Stimulated activated CD8-positive, alpha-beta memory T cell treated with anti-CD3 and anti-CD28 coated beads, Interleukin-15, amount 100 ng/mL, for 48 hours (primary cell): ENCODE measurements at places on chromosomes 12 and 14.

GRCh38 chr12:121892673-121893561 lies 4.3 kb downstream of the PSMD9 start:
- no peak for DNase-seq

GRCh38 chr12:104204690-104205480 lies 10.7 kb upstream of the TXNRD1 start:
- no peak for DNase-seq

- no peak for DNase-seq
These were observed 10.3 kb downstream of the ACVR1B start for GRCh38 chr12:51961834-51962233.

GRCh38 chr12:10184261-10184843 lies 5.5 kb downstream of the TMEM52B start:
- no peak for DNase-seq

DNA sequence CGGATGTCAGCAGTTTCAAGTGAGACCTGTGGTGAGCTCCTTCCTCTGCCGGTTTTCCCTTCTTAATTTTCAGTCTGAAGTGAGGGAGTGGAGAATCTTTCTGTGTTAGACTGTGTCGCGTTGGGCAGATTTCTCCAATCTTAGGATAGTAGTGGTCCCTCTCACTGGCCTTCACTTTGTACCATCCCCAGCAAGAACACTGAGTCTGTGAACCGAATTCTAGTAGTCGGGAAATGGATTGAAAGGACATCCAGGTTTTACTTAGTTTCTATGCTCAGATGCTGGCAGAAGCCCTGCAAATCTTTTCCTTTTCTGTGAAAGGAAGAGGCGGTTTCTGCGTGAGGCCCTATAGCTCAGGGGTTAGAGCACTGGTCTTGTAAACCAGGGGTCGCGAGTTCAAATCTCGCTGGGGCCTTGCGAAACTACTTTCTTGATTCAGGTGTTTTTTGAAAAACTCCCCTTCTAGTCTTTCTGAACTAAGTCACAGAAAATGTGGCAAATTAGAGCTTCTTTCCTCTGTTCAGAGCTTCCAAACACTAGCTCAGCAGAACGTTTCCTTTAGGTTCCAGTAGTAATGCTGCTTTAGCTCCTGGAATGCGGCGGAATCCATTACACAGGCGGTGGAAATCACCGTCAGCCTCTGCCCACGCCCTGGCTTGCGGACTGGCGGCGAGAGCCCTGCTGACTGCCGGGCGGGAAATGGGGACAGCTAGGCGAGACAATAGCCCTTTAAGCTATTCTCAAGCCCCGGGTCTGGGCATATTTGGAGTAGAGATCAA lies 2.8 kb upstream of the RNASE4 start:
- peak; percentile 79 for DNase-seq

DNA sequence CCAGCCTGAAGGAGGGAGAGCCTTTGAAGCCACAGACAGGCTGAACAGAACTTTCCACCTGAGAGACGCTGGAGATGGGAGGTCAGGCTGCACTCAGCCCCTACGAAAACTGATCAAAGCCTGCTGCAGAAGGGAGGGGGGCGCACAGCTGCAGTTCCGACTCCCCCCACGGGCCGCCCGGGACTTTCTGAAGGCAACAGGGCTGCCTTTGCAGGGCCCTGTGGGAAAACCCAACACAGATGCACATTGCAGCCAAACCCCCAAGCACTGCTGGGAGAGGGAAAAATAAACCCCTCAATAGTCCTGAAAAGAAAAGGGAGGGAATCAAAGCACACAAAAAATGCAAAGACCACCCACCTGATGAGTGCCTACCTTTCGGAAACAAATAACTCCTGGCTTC lies 290.6 kb downstream of the ZFP36L1 start:
- no peak for DNase-seq

DNA sequence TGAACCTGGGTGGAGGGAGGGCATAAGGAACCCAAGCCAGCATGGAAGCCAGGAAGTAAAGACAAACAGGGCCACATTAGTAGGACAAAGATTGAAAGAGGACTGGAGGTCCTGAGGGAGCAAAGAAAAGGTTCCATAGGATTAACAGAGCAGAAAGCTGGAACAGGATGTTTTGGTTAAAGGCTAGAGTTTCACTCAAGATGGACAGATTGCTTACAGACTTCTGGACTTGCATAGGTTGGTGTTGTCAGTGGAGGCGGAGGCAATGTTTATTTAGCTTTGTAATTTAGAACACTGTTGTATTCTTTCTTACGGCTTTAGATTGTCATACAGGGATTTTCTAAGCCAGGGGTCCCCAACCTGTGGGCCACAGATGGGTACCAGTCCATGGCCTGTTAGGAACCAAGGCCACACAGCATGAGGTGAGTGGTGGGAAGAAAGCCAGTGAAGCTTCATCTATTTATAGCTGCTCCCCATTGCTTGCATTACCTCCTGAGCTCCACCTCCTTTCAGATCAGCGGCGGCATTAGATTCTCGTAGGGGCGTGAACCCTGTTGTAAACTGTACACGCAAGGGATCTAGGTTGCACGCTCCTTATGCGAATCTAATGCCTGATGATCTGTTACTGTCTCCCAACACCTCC lies 31.3 kb downstream of the ZNF664 start:
- no peak for DNase-seq

- DNase-seq, result no peak
These were observed 104.6 kb downstream of the EGLN3 start for GRCh38 chr14:33846100-33846824.

DNA sequence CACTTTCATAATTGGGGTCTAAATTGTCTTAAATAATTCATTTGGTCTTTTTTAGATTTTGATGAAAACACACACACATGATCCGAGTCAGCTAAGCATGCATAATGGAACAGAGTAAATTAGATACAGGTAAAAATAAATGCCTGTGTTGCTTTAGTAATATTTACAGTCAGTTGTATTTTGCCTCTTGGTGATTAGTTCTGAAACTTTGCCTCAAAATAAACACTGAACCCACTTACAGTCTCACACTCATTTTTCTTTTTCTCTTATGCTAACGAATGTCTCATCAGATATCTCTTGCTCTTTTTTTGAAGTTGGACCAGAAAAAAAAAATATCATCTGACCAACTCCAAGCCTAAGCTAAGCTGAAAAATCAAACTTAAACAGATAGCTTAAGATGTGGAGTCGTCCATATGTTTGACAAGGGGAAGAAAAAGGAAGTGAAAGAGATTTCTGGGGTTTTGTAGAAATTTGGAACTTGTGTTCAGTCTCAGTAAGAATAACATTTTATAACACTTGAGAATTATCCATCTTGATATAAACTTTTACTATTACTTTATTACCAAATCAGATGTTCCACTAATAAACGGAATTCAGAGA lies 592.5 kb downstream of the RPL10L start:
- DNase-seq, result no peak

DNA sequence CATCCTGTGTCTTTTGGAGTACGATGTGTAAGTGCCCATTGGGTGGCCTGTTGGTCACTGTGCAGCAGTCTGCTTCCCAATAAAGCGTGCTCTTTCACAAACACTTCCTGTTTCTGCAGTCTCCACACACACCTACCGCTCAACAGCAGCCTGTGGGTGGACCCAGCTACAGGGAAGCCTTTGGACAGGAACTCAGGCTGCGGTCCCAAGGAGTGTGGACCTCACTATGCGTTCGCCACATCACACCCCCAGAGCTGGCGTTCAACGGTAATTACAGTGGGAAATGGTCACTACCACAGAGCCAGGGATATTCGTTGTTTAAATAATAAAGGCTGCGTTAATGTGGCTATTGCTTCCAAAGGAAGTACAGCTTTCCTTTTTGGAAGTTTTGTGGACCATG lies 16.2 kb downstream of the PSMC1 start:
- DNase-seq, result no peak

DNA sequence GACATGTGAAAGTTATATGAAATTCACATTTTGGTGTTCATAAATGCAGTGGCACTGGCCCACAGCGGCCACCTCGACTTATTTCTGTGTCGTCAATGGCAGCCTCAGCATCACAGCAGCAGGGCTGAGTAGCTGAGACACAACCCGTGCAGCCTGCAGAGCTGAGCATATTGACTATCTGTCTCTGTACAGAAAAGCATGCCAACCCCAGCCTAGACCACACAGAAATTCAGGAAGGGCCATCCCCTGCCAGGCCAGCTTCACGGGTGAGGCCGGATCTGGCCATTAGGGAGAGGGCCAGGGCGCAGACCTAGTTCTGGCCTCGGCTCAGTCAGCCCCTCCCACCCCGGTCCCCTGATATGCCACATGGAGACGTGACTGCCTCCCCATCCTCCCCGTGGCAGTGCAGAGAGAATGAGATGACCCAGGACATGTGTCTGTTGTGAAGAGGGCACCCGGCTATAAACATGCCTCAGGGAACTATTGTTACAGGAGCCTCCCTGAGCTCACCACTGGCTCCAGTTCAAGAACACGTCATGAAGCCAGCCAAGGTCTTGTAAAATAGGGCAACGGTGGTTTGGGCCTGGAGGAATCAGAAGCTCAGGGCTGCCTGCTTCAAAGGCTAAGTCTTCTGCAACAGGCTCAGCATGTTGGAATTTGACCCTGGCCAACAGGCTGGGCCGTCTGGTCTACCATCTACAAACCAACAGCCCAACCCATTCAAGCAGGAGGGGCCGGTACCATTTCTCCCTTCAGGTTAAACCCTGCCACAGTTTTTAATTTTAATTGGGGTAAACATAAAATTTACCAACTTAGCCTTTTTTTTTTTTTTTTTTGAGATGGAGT lies 25.5 kb downstream of the SCARB1 start:
- DNase-seq, result no peak

DNA sequence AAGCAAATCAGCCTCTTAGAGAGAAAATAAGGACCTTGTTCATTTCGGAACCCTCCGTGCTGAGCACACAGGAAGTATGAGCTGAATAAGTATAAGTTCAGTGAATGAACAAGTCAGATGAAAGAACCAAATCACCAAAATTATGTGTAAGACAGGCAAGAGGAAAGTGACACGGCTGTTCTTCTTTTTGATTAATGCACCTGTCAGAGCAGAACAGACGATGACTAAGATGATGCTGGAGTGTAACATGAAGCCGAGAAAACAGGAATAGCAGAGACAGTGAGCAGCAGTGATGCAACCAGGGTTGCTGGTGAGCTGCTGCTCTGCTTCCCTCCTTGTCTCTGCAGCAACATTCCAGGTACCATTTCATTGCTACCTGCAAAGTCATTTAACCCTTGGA lies 861.1 kb downstream of the GALC start:
- DNase-seq, result no peak

- no peak for DNase-seq
These were observed 1.4 kb downstream of the EGLN3 start for GRCh38 chr14:33949411-33949893.

GRCh38 chr14:81323093-81323492 lies 77.0 kb downstream of the STON2 start:
- DNase-seq, result no peak

DNA sequence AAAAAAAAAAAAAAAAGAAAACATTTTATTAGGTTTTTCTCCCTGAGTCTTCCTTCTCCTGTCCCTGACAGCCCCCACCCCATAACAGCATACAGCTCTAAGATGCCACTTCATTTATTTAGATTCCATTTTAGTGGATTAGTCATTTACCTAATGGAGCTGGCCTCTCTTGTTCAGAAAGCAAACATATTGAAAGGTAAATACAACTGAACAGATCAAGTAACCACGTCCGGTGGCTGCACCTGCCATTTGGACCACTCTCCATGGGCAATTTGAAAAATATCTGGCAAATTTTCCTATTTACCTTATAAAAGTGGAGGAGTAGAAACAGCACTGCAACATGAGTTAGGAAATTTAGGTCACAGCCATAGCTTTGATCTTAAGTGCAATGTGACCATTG lies 254.6 kb downstream of the C12orf42 start:
- DNase-seq, result no peak

- no peak for DNase-seq
These were observed 366.3 kb upstream of the FAR2 start for GRCh38 chr12:28782812-28783211.

- DNase-seq, result no peak
These were observed 72.0 kb downstream of the BMP4 start for GRCh38 chr14:53884601-53885000.

DNA sequence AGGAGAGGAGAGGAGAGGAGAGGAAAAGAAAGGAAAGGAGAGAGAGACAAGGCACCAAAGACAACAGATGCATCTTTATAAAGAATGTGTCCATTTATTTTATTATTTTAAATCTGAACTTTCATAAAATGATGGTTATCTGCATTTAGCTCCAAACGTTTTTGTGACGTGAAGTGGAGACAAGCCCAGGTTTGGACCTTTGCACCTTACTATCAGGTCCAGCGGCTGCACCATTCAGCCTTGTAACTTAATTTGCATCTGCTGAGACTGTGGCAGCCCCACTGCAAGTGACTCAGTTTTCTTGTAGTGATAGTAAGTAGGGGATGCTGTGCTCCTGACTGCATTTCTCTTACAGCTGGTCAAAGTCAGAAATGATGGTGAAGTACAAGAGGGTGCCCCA lies 130.7 kb downstream of the NTF3 start:
- DNase-seq, result no peak

DNA sequence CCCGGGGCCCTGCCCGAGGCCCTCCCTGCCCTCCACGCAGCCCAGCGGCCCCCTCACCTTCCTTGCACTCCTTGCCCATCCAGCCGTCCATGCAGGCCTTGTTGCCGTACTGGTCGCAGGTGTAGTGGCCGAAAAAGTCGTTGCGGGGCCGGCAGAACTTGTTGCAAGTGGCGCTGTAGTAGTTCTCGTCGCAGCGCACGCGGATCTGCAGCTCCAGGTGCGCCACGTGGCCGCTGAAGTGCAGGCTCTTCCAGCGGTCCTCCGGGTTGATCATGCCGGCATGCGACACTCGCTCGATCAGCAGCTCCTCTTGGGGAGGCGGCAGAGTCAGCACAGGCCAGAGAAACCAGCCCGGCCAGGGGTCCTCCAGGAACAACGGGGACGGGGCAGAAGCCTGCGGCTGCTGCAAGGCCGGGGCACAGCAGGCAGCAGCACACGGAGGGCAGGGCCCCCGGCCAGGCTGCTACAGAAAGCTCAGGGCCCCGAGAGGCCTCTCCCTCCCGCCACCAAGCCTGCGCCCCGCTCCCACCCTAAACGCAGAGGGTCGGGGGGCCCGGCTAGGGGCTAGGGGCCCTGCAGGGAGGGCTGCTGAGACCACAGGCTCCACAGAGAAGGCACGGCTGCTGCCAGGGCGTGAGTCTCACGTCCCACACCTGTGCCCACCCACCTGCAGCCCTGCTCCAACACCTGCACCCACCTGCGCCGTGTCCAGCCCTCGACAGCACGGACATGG lies 12.7 kb downstream of the JAG2 start:
- no peak for DNase-seq

DNA sequence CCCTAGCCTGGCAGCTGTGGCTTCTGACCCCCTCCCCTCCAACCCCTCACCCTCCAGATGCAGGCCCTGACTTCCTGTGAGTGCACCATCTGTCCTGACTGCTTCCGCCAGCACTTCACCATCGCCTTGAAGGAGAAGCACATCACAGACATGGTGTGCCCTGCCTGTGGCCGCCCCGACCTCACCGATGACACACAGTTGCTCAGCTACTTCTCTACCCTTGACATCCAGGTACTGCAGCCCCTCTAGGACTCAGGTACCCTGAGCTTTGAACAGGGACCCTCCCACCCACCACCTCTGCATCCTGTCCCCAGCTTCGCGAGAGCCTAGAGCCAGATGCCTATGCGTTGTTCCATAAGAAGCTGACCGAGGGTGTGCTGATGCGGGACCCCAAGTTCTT lies 6.0 kb upstream of the IRF9 start:
- DNase-seq, result no peak

GRCh38 chr12:132003846-132004245 lies 54.1 kb downstream of the EP400 start:
- DNase-seq, result no peak

- DNase-seq, result no peak
These were observed 34.5 kb upstream of the RAB35 start for GRCh38 chr12:120150919-120151525.
